ENCODE measurements at places on chromosomes 2 and 18.

DNA sequence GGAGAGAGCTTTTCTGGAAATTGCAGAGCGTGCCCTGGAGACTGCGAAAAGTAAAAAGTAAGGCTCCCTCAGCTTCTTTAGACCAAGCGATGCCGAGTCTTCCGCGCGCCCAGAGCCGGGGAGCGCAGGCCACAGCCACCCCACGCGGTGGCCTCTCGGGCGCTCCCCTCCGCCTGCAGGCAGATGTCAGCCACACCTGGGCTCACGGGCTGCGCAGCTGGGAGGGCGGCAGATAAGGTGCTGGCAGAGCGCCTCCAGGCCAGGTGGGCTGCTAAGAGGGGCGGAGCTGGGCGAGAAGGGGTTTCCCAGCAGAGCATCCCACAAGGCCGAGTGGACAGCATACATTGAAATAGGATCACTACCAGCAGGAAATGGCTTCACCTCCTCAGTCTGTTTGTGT lies 81.7 kb downstream of the ARHGEF4 start:
- DNase-seq, result no peak

- DNase-seq, result no peak
Observed at GRCh38 chr2:152781175-152781574, 62.8 kb downstream of the ARL6IP6 start.

DNA sequence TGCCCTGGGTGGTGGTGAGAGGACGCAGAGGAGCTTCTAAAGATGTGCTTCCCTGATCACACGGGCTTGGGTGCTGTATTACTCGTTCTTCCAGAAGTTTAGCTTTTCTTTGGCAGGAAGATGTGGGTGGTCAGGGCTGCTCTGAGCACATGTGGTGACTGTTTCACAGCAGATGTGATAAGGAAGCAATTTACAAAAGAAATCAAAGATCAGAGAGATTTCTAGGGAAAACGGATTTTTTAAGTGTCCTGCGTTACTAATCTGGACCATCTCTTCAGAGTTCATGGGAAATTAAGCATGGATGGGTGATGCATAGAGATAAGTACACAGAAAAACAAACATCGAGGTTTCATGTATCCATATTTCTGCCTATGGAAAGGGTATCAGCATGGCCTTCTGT lies 99.4 kb downstream of the WDSUB1 start:
- DNase-seq, result no peak

- no peak for DNase-seq
Observed at GRCh38 chr2:78439122-78439521, 586.4 kb upstream of the REG3G start.

GRCh38 chr2:44016282-44016681 lies 20.5 kb upstream of the LRPPRC start:
- DNase-seq, result no peak

DNA sequence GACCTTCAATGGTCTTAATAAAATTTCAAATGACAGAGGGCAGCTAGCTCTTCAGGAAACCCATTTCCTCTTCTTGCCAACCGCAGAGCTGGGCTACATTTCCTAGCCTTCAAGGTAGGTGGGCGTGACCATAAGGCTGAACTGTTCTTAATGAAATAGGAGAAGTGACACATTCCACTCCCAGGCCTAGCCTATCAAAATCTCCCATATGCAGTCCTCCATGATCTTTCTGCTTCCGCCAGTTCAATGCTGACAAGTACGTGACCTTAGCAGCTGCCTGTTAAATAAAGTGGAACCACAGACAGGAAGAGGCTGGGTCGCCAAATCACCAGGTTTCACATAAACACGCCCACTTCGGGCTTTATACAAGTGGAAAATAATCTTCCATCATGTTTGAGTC lies 13.2 kb downstream of the SERPINE2 start:
- peak; percentile 35 for DNase-seq

DNA sequence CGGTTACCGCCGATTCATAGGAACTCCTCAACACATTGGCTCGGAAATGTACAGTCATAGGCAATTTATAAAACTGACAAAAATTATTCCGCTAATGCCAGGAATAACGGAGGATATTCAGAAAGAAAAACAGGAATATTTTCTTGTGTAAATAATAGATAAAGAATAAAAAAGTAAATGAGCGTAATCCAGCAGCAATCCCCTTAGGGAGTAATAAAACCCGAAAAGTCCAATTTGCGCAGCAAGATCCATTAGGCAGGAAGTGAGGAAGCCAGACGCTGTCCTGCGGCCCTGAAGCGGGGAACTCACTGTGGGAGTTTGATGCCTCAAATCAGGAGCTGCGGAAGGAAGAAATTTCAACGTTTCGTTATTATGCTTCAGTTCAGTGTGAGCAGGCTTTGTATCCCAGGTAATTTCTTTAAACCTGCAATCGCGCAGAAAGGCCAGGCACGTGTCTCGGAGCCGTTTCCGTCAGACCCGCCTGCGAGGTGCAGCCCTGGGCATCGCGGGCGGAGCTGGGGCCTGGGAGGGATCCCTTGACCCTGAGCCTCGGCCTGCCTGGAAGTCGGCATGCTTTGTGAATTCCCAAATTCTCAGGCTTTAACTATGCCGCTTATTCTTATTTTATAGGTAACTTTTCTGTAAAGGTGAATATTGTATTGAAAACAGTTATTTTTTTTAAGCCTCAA lies 180.9 kb upstream of the ALKAL2 start:
- DNase-seq, result no peak

GRCh38 chr18:49949951-49950395 lies 136.6 kb upstream of the ACAA2 start:
- no peak for DNase-seq

- no peak for DNase-seq
Observed at GRCh38 chr2:189648846-189649509, 12.3 kb upstream of the ASNSD1 start.

DNA sequence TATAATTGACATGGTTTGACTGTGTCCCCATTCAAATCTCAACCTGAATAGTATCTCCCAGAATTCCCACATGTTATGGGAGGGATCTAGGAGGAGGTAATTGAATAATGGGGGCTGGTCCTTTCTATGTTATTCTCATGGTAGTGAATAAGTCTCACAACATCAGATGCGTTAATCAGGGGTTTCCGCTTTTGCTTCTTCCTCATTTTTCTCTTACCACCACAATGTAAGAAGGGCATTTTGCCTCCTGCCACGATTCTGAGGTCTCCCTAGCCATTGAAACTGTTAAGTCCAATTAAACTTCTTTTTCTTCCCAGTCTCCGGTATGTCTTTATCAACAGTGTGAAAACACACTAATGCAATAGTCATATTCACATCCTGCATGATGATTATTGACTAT lies 1073.3 kb upstream of the CDH2 start:
- no peak for DNase-seq

GRCh38 chr2:214244847-214245246 lies 166.0 kb upstream of the VWC2L start:
- DNase-seq, result no peak

- no peak for DNase-seq
Observed at GRCh38 chr2:133485868-133486267, 82.4 kb downstream of the NCKAP5 start.

DNA sequence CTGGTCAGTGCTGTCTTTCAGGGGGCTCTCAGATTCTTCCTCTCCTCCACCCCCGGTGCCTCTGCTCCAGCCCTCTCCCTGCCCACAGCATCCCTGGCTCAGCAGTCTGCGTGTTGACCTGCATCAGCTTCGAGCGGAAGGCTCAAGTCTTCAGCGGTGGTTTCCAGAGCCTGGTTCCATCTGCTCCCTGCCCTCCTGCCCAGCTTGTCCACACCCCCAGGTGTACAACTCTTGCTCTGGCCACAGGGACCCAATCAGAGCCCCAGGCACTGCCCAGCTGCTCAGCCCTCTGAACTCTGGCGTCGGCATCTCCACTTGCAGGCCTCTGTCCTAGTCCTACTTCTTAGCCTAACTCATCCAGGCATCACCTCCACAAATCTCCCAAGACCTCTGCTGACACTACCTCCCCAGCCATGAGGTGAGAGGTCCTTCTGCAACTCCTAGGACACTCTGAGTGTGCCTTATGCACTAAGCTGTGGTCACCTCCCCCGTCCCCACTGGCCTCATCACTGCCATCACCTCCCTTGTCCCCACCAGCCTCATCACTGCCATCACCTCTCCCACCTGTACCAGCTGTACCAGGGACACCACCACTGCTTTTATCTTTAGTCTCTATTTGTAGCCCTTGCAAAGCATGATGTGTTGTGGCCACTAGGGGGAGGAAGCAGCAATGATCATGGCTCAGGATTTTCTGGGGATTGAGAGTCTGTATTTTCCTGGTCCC lies 60.9 kb downstream of the EDAR start:
- no peak for DNase-seq

DNA sequence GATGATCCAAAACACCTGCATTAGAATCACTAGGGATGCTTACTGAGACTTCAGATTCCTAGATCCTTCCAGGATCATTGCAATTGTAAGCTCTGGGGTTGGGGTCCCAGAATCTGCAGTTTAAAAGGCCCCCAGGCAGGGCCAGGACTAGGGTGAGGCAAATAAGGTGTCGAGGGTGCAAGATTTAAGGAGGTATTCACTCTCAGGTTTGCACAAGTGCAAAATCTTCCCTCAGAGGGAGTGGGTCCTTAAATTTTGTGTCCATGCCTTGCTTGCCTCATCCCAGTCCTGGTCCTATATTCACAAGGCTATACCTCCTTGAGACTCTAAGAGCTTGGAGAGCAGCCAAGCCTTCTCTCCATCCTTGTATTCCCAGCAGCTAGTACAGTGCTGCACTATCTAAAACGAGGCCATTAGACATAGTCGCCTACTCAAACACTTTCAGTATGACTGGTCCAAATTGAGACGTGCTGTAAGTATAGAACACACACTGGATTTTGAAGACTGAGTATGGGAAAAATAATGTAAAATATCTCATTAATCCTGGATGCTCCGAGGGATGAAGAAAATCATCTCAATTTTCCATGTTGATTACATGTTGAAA lies 31.6 kb upstream of the MREG start:
- DNase-seq, result no peak

DNA sequence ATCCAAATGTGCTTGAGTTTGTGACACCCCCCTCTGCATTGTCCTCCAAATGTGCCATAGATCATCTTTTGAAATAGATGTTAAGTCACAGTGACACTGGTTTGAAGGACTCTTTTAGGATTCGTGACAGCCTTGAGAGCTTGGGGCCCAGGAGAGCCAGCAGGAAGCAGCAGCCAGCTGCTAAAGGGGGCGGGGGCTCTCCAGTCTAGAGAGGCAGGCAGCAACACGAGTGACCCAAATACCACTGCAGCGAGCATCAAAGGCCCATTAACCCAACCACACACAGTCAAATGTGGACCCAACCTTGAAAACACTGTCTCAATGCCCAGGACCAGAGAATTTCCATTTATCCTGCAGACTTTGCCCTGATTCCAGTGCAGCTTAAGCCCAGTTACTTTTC lies 75.6 kb downstream of the ZBTB7C start:
- DNase-seq, result no peak

DNA sequence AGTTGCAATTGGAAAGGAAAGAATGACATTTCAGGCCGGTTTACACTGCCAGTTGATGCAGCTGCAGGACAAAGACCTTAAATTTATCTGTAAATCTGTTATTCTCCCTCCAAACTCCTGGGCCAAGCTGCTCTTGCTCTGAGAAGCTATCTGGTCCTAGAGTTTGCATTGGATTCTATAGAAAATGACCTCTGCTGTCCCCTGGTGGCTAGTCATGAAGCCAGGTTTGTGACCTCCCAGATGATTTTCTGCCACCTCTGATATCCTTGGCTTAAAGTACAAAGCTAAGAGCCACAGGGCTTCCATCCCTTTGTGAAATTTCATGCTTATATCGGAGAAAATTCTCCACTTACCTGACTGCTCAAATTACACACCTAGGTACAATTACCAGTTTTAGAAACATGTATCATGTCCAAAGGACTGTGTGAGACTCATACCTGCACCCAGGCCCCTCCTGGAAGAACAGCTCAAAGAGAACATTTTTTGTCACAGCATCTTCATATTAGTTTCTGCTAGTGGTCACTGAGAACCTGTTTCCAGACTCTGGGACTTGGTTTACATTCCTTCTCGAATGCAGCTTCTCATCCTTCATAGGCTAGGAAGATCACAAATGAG lies 28.9 kb upstream of the IER3IP1 start:
- no peak for DNase-seq

Measured in stimulated activated CD8-positive, alpha-beta memory T cell treated with anti-CD3 and anti-CD28 coated beads, Interleukin-15, amount 100 ng/mL, for 4 hours (primary cell).